ENCODE measurements at places on chromosomes 5 and 9.

DNA sequence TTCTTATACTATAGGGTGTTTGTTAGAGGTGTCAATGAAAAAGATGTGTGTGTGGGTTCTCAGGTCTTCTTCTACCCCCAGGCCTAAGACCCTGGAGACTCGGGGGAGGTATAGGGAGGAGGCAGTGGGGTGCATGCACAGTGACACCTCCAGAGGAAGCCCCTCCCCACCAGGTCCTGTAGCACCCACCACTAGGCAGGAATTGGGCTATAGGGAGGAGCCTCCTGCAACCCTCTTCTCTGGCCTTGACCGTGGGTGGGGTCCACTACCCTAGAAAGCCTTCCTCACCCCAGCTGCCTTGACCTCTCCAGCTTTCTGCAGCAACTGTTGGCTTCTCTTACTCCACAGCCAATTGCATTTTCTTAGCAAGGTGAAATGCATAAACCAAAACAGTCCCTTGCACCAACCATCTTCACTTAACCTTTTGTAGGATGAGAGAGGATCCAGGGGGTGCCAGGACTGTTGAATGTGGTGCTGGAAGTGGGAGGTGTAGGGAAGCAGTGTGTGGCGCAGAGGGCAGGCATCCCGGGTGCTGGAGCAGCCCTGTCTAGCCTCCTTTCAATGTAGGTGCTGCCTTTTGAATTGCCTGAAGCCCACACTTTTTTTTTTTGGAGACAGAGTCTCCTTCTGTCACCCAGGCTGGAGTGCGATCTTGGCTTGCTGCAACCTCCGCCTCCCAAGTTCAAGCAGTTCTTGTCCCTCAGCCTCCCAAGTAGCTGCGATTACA, 128.5 kb downstream of the RGS3 start:
- no peak for DNase-seq

- DNase-seq: no peak
Observed at GRCh38 chr5:107705402-107706014, 34.8 kb upstream of the EFNA5 start.

DNA sequence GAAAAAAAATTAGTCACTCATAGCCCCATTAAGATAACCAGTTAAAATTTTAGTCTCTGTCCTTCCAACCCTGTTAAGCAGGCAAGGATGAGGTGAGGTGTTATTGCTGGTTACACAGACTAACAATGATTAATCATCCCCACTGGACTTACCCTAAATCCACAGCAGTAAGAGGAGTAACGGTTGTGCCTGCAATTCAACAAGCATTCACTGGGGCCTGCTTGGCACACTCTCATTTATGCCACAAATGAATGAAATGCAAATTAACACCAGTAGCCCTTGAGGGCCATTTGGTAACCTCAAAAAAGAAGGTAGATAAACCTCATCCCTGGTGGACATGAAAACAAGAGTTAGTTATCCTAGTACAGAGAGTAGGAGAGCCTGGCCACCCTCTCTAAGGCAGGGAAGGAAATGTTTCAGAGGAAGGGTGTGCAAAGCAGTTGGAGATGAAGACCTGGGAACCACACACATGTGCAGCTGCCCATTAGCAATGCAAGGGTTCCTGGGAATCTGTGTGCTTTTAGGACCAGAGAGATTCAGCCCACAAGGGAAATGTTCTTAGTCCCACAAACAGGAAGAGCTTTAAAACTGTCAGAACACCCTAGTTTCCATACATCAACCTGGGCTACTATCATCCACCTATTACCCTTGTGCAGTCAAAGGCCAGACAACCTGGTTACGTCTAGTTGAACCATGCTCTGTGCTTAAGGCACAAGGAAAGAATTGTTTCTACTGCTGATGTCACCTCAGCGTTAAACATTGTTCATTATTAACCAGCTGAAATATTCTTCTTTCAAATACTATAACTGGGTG, 7.7 kb downstream of the LHFPL2 start:
- DNase-seq: no peak

GRCh38 chr9:27151693-27152404, 42.8 kb downstream of the TEK start:
- DNase-seq: no peak

- no peak for DNase-seq
Observed at GRCh38 chr5:98365126-98365525, 408.3 kb upstream of the RGMB start.

DNA sequence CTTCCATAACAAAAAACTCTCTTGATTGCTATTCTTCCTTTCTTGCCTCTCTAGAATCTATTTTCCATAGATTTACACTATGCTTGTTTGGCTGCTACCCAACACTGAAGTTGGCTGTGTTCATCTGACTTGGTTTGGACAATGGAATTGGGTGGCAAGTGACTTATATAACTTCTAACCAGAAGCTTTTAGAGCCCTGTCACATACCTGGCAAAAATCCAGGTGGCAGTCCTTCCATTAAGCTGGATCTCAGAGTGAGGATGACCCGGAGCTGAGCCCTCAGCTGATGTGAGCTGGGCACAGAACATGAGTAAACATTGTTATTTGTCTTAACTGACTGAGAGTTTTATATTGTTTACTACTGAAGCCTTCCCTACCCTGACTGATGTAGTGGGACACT, 225.7 kb downstream of the TLR4 start:
- no peak for DNase-seq

- no peak for DNase-seq
Observed at GRCh38 chr5:35920890-35921289, 17.5 kb downstream of the CAPSL start.

DNA sequence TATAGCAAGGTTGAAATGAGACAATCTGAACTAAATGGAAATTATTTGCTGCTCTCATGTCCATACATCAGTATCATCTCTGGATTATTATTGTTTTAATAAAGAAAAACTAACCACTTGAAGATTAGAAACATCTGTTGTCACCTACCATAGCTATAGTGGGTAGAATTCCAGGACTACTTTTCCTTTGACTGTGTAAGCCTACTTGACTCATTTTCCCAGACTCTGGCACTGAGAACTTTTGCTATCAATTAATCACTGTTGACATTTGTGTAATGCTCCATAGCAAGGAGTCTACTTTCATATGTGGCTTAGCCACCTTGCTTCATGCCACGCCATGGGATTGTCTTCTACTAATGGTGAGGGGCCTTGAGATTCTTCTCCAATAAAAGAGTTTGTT, 59.9 kb upstream of the ARRDC3 start:
- DNase-seq: no peak

- DNase-seq: no peak
Observed at GRCh38 chr5:132666310-132667123, 7.3 kb upstream of the IL4 start.

DNA sequence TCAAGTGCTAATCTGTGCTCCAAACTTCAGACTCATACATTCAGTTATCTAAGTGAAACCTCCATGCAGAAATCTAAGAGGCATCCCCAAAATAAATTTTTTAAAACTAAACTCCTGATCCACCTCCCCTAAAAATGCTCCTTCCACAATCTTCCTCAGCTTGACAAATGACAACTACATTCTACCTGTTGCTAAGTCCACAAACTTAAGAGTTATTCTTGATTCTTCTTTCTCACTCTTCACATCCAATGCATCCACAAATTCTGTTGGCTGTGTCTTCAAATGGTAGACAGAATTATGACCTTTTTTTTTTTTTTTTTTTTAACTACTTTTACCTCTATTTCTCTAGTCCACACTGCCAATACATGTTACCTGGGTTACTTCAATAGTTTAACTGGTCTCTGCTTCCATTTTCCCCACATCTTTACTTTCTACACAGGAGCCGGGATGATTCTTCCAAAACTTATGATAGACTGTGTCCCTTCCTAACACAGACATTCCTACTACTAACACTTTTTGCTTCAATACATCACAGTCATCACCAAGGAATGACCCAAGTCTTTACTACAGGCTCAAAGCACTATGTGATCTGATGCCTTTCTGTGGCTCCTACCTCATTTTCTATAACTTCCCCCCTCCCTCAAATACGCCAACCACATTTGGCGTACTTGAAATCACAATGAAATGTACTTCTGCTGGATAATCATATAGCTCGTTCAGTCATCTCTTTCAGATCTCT, 143.6 kb downstream of the PDE4D start:
- DNase-seq: no peak

- DNase-seq: no peak
Observed at GRCh38 chr5:96115147-96115807, 153.6 kb upstream of the ELL2 start.

DNA sequence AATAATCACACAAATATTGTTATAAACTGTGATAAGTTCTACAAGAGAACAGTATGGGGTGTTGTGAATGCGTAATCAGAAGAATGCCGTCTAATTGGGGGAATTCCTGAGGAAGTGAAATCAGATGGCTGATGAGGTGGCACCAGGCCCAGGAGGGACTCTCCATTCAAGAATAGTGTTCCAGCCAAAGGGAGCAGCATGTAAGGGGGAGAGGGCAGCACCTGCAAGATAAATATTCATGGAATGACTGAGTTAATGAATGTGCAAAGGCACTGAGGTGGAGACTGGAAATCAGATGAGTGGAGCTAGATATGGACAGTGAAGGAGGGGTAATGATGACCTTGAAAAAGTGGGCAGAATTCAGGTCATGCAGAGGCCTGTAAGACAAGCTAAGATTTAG, 250.6 kb downstream of the ARRDC3 start:
- no peak for DNase-seq

DNA sequence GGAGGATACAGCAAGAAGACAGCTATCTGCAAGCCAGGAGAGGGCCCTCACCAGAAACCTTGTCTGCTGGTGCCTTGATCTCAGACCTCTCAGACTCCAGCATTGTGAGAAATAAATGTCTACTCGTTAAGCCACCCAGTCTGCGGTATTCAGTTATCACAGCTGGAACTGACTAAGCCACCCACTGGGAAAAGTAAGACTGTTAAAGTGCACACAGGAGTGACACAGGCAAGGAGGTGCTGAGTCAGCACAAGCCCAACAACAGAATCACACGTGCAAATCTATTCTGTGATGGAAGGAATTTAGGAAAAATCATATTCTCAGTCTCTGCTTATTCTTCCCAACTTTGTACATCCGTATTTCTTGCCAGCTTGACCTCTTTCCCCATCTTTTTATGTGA, 200.0 kb downstream of the NR2F1-AS1 start:
- no peak for DNase-seq

DNA sequence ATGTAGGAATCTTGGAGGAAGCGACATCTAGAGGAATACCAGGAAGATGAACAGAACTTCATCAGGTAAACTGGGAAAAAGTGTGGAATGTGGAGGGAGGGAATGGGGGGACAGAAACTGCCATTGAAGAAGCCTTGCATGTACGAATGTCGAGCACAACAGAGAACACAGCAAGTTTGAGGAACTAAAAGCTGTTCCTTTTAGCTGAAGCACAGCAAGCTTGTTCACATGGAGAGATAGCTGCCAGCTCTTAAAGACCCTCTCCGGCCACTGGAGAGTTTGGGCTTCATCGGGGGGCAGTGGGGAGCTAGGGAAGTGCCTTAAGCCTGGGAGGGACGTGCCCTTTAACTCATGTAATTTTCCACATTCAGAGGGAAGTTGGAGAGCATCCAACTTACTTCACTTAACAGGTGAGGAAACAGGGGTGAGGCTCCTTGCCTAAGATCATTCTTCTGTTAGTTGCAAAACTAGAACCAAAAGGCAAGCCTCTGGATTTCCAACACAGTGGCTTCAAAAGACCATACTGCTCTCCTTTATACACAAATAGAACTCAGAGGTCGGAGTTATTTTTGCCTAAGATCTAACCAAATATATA, 2.3 kb upstream of the CYFIP2 start:
- peak; percentile 51 for DNase-seq

DNA sequence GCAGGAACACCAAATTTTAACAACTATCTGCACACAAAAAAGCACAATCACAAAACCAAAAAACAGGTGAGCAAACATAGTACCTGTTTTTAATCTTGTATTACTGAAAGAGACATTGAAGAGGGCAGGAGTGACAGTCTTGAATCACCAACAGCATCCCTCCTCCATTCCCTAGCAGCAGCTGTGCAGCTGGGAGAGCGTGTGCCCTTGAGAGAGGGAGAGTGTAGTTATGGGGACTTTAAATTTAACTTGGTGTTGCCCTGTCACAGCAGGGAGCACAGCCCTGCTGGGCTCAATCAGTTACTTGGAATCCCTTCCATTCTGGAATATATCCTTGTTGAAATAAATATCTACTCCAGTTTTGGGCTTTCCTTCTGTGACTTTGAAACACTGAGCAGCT, 1938.7 kb upstream of the NUDT12 start:
- DNase-seq: no peak

- DNase-seq: no peak
Observed at GRCh38 chr5:113382731-113383130, 52.1 kb downstream of the TSSK1B start.

DNA sequence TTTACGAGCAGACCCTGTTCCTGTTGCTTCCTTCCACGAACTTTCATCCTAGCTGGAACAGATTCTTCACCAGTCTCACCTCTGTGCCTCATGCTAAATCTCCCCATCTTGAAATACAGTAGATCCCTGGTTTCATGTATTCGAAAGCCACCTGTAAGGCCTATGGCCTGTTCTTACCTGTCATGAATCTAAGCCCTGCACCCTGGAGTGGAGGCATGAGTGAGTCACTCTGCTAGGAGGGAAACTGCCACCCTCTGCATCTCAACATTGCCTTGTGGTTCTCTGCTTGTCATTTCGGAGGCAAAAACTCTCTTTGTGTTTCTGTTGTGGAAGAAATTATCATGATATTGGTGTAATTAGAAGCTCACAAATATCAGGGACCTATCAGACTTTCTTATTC, 320.0 kb downstream of the ENC1 start:
- DNase-seq: no peak

GRCh38 chr5:34854459-34855174, 15.7 kb downstream of the TTC23L start:
- no peak for DNase-seq

GRCh38 chr5:10590226-10590999, 26.5 kb downstream of the ANKRD33B start:
- no peak for DNase-seq

GRCh38 chr5:89343666-89344065, 460.7 kb upstream of the MEF2C start:
- DNase-seq: peak; percentile 41

DNA sequence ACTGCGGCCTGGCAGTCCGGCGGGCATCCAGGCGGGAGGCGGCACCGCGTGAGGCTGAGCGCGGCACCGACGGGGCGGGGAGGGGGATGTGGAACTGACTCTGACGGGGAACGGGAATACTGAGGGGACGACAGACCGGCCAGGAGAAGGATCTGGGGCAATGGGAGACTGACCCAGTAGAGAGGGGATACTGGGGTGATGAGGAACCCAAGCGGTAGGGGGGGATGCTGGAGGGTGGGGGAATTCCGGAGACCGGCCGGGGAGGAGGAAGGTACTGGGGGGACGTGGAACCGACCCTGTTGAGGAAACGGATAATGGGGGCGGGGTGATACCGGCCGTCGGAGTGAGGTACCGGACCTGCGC, 423 bp downstream of the IPPK start:
- DNase-seq: no peak

GRCh38 chr9:16597136-16597535, 273.3 kb downstream of the BNC2 start:
- DNase-seq: no peak

- no peak for DNase-seq
Observed at GRCh38 chr9:112789473-112789872, 38.9 kb downstream of the SNX30 start.

- DNase-seq: no peak
Observed at GRCh38 chr5:14574096-14574495, 7.5 kb upstream of the OTULINL start.

- no peak for DNase-seq
Observed at GRCh38 chr5:143779506-143779905, 32.5 kb upstream of the HMHB1 start.

- DNase-seq: no peak
Observed at GRCh38 chr5:113166852-113167366, 190.3 kb downstream of the DCP2 start.

GRCh38 chr9:20041697-20042081, 252.9 kb upstream of the SLC24A2 start:
- DNase-seq: no peak

- DNase-seq: peak; percentile 53
Observed at GRCh38 chr9:123678038-123678877, 251.7 kb downstream of the DENND1A start.
